Gastrocnemius medialis (tissue), 4 donors: ENCODE measurements at places on chromosomes 3 and 15. TPM values are rescaled to one million over a fixed set of nuclear protein-coding genes. Genes with fewer than 3 reads are reported as not detected.

MELTF gene
- not detected for total RNA-seq

DNA sequence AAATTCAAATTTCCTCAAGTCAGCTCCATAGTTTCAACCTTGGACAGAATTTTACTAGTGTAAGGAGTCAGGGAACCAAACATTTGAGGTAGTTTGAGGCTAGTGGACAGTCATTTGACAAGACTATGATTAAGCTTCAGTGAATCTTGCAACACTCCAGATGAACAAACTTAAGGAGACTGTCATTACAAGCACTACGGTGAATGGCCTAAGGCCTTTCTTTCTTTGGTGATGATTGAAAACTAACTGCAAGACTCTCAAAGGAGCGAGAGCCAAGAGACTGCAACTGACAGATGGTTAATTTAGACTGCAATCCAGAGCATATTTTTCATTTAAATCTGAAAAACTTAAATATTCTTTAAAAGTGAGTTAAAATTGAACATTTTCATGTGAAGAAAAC is 272.3 kb upstream of the NECTIN3 start:
- no peaks in the 10 kb centered on the region for H3K36me3 ChIP-seq
- no peak overlapping the region for H3K4me3 ChIP-seq
- H3K4me1 ChIP-seq, result no peaks in the 10 kb centered on the region
- DNase-seq, result no peak
- H3K27ac ChIP-seq, result no peak overlapping the region

- H3K36me3 ChIP-seq, result no peaks in the 10 kb centered on the region
- H3K27ac ChIP-seq, result peak overlapping the region; percentile 77
- no peak for DNase-seq
- no peak overlapping the region for H3K4me3 ChIP-seq
- peaks cover 66% of the 10 kb centered on the region for H3K4me1 ChIP-seq
- H3K27me3 ChIP-seq, result no peaks in the 10 kb centered on the region
Observed at GRCh38 chr15:90562669-90563068, 32.9 kb downstream of the CRTC3 start.

DNA sequence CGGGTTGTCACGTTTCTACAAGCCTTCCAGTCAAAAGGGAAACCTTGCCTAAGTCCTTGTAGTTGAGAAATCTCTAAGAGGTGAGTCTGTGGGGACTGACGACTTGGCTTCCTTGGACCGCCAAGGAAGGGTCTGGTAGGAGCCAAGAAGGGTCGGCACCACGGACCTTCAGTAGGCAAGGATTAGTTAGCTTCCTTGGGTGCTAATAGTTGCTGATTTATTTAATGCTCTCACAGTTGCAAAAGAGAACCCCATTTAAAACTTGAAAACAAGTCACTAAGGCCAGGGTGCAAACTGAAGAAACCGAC is 361 bp upstream of the LCMT2 start:
- H3K4me3 ChIP-seq, result peak overlapping the region; percentile 83
- H3K4me1 ChIP-seq, result peaks cover 37% of the 10 kb centered on the region
- H3K36me3 ChIP-seq, result no peaks in the 10 kb centered on the region
- H3K27ac ChIP-seq, result peak overlapping the region; percentile 93
- no peaks in the 10 kb centered on the region for H3K27me3 ChIP-seq

- no peak for DNase-seq
- H3K36me3 ChIP-seq, result no peaks in the 10 kb centered on the region
- no peak overlapping the region for H3K4me3 ChIP-seq
- no peaks in the 10 kb centered on the region for H3K27me3 ChIP-seq
- H3K27ac ChIP-seq, result no peak overlapping the region
- no peaks in the 10 kb centered on the region for H3K4me1 ChIP-seq
Observed at GRCh38 chr15:77096138-77096537, 25.2 kb upstream of the TSPAN3 start.

GRCh38 chr3:23797491-23797890 is 8.3 kb upstream of the UBE2E1 start:
- H3K4me3 ChIP-seq, result no peak overlapping the region
- H3K27ac ChIP-seq, result no peak overlapping the region
- DNase-seq, result no peak
- no peaks in the 10 kb centered on the region for H3K36me3 ChIP-seq
- H3K4me1 ChIP-seq, result no peaks in the 10 kb centered on the region

DNA sequence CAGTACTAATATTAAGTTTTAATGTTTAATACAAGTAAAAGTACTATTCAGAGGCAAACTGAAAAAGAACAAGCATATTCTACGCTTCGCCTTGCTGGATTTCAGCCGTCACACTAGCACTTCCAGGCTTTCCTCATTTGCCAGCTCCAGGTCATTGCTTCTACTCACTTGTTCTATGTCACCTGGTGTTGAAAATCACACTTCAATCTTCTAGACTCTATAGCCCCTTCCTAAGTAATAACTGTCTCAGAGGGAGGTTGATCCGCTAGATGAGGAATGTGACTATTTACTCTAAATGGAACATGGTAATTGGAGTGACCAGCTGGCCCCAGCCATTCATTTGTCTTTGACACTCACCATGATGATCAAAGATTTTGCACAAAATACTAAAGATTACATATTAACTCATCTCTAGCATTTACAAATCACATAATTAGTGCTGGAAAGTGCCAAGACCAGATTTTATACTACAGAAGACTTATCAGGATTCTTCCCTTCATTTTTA is 92.0 kb downstream of the GAP43 start:
- H3K27ac ChIP-seq, result no peak overlapping the region
- no peaks in the 10 kb centered on the region for H3K36me3 ChIP-seq
- DNase-seq, result no peak
- no peaks in the 10 kb centered on the region for H3K27me3 ChIP-seq
- H3K4me1 ChIP-seq, result no peaks in the 10 kb centered on the region

GRCh38 chr3:196684548-196685407 is 27.3 kb downstream of the CEP19 start:
- no peak overlapping the region for H3K27ac ChIP-seq
- H3K36me3 ChIP-seq, result no peaks in the 10 kb centered on the region
- no peak overlapping the region for H3K4me3 ChIP-seq
- H3K4me1 ChIP-seq, result no peaks in the 10 kb centered on the region
- no peaks in the 10 kb centered on the region for H3K27me3 ChIP-seq

DNA sequence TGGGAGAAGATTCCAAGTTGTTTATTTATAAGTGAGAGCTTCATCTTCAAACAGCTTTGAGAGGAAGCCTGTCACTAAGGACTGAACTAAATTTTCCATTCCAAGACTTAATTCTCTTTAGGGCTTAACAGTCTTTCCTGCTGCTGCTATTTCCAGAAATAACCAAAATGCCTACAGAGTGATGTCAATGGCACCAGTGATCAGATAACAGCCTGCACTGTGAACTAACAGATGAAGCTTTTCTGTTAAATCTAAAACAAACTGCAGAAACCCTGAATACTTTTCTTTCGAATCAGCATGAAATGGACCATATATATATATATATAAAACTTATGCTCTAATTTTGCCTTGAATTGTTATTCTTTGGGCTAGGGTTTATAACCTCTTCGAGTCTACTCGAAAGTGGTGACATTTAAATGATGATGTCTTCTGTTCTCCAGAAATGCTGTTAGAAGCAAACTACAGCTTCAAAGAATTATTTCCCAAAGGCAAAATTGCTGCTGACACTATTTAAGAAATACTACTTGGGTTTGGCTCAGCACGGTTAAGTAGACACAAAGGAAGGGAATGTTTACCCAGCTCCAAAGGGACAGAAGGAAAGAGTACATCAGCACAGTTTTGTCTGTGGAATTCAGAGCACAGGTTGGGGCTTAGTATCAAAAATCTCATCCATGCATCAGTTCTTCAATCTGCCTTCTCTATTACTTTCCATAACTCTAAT is 238.5 kb upstream of the LRRN1 start:
- H3K4me1 ChIP-seq, result peaks cover 6% of the 10 kb centered on the region
- H3K36me3 ChIP-seq, result no peaks in the 10 kb centered on the region
- no peak for DNase-seq
